Stimulated activated CD4-positive, alpha-beta T cell treated with anti-CD3 and anti-CD28 coated beads, Interleukin-2, amount 100 ng/mL, for 24 hours (primary cell): ENCODE measurements at places on chromosomes 12 and 14.

GRCh38 chr12:3976351-3976938 is 103.2 kb upstream of the PARP11 start:
- no peak for DNase-seq

DNA sequence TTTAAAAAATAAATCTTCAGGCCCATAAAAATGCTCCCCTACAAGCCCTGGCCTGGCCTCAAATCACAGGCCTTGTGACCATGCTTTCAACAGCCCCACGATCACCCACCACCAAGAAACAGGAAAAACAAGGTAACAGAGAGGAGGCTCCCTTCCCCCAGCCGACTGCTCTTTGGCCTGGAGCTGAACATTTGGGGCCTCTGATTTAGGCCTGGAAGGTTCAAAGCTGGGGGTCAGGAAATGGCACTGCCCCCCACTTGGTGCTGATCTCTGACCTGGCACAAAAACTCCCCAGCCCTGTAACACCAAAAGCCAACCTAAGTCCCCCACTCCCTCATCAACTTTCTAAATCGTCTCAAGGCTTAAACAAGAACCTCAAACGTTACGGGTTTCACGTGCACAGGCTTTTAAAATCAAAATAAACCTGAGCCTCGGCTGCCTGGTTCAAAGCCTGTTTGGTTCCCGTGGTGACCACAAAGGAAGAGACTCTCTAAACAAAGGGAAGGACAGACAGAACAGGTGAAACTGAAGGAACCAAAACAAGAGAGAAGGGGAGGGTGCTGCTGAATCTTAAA is 9.0 kb downstream of the ACTN1 start:
- no peak for DNase-seq

DNA sequence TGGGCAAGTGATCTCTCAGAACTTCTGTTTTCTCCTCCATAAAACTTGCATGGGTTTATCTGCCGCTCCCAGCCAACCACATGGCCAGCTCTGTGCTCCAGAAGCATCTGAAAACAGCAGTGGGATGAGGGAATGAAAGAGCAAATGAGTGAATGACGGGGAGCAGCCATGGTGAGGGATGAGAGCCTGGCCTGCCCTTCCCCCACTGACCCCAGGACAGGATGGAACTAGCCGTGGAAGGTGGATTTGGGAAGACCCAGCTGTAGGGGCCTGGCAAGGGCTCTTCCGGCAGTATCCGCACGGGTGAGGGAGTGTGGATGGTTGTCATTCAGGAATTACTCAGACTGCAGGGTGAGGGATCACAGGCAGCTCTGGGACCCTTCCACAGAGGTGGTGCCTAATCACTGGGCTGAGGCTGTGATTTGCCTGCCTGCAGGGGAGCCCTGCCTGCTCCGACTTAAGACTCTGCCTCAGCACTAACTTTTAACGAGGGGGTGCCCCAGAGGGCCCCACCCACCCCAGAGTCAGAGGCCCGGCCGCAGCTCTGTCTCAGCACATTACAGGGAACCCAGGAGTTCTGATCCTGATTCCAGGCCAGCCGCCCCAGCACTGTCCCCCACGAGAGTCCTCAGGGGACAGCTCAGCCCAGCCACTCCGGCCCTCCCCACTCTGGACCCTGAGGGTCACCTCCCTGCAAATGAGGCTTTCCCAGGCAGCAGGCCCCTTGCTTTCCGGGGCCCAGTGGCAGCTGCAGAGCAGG is 136.8 kb upstream of the C14orf180 start:
- peak; percentile 14 for DNase-seq

GRCh38 chr12:108973629-108974152 is 47.2 kb downstream of the SVOP start:
- DNase-seq: no peak

GRCh38 chr12:4858386-4858785 is 51.3 kb upstream of the KCNA1 start:
- no peak for DNase-seq

DNA sequence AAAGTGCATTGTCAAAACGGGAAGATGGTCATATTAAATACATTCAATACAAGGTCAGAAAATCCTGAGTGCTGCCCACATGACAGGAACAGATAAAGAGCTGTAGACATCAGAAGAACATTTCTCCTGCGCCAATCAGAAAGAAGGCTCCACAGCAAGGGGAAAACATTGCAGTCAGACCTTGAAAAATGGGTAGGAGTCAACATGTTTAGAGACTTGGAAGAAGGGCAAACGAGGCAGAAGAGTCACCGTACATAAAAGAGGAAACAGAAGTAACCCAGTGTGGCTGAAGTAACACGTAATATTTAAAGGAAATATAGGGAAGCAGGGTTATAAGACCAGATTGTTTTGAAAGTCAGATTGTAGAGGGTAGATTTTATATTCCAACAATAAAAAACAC is 11.9 kb downstream of the SPPL3 start:
- no peak for DNase-seq

GRCh38 chr12:106680280-106680679 is 94.2 kb upstream of the RIC8B start:
- DNase-seq: no peak

GRCh38 chr14:73173092-73173735 is 36.9 kb downstream of the PSEN1 start:
- no peak for DNase-seq

GRCh38 chr12:108826101-108826806 is 31.1 kb downstream of the SSH1 start:
- no peak for DNase-seq

DNA sequence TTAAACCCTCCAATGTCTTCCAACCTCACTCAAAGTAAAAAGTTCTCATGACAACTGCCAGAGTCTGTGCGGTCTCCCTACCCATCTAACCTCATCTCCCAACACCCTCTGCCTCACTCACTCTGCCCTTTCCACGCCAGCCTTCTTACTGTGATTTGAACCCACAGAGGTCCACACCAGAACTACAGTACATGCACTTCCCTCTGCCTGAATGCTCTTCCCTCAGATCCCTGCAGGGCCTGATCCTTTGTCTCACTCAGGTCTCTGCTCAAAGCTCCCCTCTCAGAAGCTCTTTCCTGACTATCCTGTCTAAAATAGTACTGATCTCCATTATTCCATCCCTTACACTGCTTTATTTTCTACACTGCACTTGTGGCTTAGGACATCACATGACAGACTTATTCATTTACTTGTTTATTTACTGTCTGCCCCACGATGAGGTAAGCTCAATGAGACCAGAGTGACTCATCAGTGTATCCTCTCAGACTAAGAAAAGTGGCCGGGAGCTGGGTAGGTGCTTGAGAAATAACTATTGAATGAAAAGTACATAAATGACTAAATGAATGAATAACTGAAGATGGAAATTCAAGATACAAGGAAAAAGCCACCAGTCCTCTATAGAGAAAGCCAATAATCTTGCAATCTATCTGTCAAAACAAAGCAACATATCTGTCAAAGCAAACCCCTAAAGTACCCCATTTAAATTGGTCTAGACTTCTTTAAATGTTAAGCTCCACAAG is 17.1 kb downstream of the POMT2 start:
- DNase-seq: peak; percentile 26

DNA sequence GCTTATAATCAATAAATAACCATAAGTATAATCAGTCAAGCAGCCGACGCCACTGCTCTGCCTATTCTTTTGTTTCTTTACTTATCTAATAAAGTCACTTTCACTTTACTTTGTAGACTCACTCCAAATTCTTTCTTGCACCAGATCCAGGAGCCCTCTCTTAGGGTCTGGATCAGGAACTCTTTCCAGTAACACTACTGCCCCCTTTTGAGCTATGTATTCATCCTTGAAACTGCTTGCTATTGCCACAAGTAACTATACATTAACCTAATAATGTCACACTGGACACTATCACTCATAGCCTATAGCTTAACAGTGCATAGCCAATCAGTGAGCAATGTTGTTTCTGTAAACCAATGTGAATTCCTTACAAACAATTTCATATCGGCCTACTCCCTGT is 2.8 kb upstream of the NID2 start:
- no peak for DNase-seq

GRCh38 chr12:94555687-94556086 is 94.7 kb downstream of the TMCC3 start:
- no peak for DNase-seq

- no peak for DNase-seq
These were observed 265.9 kb downstream of the ITPR2 start for GRCh38 chr12:26567126-26567525.

DNA sequence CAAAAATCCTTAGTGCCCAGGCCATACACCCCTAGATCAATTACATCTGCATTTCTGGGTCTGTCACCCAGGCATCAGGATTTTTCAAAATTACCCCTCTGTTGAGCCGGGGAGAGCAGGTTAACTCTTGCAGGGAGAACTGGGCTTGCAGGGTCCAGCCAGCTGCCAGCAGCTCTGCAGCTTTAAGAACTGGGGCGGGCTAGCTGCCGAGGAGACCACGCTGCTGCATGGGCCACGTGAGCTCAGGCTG is at the start of gene DGLUCY:
DGLUCY (plus strand) TSS at position 245 of the 250 bp plus-strand sequence. CDS start 46,222 bp downstream, outside the sequence.
- DNase-seq: peak; percentile 71

DNA sequence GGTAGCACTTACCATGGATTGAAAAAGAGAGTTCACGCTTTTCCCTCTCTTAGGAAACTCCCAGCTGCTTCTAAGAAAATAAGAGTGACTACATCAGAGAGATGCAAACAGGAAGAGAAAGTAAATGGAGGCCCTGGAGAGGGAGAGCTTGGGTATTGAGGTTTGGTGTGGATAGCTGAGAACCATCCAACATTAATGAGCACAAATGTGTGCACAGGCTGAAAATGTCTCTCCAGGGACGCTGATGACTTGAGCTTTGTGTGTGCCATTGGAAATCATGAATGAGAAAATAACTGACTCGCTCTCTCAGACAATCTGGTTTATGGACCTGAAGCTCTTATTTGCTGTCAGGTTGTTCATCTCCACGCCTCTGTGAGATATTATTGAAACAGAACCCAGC is 318.8 kb downstream of the NRXN3 start:
- no peak for DNase-seq

DNA sequence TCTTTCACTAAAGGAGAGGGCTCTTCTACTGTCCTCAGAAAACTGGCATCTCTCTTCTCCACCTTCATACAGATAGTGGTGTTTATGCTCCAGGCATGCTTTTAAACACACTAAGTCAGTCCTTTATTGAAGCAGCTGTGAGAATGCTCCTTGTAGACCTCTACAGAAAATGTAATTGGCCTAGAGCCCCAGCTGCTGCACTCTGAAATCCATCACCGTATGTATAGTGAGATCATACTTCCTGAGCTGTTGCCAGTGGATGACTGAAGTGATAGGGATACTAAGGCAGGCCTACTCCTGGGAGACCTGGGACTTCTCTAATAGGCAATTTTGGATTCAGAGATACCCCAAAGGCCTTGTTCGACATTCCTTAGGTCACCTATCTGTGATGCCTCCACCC is 535.4 kb downstream of the RPS29 start:
- DNase-seq: no peak

DNA sequence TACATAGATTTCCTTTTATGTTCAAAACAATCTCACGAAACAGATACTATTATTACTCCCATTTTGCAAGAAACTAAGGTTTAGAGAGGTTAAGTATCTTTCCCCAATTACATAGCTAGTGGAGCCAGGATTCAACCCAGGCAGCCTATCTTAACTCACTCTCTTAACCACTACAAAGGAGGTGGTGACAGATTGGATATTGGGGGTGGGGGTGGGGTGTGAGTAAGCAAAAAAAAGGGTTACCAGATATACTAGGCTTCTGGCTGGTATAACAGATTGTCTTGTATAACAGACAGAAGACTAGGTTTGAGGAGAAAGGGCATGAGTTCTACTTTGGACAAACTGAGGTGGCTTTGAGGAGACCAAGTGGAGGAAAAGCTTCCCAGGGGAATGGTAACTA is 2.1 kb downstream of the GMFB start:
- no peak for DNase-seq

DNA sequence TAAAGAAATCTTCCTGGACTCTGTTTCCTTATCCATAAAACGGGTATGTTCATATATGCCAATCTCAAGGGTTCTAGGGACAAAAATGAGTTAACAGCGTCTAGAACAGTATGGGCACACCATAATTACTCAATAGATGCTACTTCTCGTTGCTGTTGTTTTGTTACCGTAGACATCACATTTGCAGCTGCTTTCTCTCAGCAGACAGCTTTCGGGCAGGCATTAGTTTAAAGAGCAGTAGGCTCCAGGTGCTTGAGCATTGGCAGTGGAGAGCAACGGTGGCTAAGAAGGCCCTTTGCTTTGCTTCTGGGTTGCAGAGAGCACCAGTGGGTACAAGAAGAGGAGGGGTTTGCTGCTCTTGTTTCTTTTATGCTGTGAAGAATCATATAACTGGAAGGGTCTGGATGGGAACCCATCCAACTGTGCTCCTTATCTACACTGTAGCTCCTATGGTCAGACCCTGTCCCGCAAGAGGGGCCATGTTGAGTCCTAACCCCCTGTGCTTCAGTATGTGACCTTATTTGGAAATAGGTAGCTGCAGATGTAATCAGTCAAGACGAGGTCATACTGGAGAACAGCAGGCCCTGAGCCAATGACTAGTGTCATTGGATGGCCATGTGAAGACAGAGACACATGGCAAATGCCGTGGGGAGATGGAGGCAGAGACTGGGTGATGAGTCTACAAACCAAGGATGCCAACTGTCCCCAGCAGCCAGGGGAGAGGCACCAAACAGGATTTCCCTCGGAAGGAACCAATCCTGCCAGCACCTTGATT is 120.0 kb downstream of the RBM19 start:
- no peak for DNase-seq

DNA sequence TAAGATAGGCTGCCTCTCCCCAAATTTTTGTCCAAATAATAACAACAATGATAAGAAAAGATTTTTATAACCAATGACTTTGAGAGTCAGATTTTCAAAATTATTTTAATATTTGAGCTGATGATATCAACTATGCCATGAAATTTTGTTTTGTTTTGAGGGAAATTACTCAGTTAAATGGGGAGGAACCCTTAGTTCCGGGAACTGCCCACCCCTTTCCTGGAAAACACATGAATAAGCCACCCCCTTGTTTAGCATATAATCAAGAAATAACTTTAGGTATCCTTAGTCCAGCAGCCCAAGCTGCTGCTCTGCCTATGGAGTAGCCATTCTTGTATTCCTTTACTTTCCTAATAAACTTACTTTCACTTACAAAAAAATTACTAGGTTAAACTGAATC is 61.4 kb downstream of the HMGA2 start:
- no peak for DNase-seq

DNA sequence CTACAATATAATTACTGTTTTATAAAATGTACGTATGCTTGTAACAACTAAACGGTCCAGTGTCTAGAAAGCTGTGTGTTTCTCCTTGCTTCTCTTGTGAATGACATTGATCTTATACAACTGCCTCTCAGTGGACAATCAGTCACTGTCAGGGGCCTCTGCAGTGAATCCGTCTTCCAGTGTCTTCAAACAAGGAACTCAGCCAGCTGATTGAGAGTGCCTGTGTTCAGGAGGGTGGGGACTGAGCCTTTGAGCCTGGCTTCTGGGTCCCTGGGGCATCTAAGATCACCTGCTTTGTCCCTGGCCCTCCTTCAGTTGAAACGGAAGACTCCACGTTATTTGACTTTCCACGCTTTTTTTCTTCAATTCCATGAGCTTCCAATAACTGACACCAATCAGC is 133.1 kb upstream of the SFSWAP start:
- no peak for DNase-seq
